EL (cell line): ENCODE measurements at places on chromosomes 12 and 14.
A peak's percentile ranks its signal among the peaks of the same experiment; 100 is the strongest.

- peak; percentile 37 for DNase-seq
Measured at GRCh38 chr12:52006726-52007157, at the start of gene TAMALIN. Gene TAMALIN, plus strand, starts transcription at chr12:52006946. Its CDS starts 74 bp downstream, at chr12:52007020.

DNA sequence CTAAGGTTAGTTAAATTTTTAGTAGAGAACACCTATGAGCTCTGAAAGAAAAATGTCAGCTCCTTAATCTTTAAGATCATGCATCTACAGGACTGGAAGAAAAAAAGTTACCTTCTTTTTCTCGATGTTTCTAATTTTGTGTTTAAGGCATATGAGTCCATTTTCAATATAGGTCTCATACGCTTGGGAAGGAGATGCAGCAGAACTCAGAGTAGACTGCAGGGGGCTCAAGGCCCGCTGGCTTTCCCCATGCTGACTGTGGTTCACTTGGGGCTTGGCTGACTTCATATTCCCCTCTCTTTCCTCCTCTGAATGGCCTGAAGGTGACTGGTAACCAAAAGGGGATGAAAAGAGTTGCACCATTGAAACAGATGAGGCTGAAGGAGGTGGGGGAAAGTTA is 1.5 kb downstream of the CAPRIN2 start:
- DNase-seq = peak; percentile 55

GRCh38 chr14:50352584-50352983 is 40.5 kb downstream of the DMAC2L start:
- DNase-seq = no peak

GRCh38 chr12:87231818-87232217 is 797.4 kb downstream of the C12orf50 start:
- no peak for DNase-seq

- no peak for DNase-seq
Measured at GRCh38 chr12:113436586-113436985, 14.4 kb downstream of the SDSL start.

- DNase-seq = no peak
Measured at GRCh38 chr14:103693515-103693914, 21.7 kb downstream of the XRCC3 start.

DNA sequence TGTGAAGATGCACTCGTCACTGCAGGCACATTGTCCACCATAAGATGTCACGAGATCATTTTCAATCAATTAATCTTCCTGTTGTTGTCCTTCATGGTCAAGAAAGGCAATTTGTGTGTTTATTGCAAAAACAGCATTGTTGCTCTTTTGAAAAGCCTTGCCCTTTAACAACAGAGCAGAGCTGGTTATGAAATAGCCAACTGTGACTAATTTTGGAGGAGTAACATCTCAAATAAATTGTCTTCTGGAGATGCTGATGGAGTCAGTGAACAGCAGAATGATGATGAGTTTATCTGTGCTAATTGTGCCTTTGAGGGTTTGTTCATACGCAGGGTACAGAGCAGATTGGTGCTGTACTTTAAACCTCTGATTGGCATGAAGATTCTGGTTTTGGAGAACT is 88.3 kb upstream of the E2F7 start:
- DNase-seq = no peak

DNA sequence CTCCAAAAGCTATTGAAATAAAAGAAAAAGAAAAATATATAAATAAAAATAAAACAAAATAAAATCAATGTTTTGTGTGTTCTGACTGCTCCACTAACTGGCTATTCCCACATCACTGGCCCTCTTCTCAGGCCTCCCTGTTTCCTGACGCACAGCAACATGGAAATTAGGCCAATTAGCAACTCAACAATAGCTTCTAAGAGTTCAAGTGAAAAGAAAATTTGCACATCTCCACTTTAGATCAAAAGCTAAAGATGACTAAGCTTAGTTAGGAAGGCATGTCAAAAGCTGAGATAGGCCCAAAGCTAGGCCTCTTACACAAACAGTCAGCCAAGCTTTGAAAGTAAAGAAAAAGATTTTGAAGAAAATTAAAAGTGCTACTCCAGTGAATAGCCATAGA is 200.8 kb downstream of the DUSP6 start:
- DNase-seq = no peak

DNA sequence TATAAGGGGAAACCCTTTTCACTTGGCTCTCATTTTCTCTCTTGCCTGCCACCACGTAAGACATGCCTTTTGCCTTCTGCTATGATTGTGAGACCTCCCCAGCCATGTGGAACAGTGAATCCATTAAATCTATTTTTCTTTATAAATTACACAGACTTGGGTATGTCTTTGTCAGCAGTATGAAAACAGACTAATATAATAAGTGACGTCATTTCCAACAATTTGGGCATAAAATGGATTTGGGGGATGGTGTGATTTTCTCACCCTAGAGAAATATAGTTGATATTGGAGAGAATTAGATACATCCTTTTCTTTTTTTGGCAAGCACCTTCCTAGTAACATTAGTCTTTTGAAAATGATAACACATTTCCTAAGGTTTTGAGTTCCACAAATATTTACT is 490.5 kb downstream of the TMEM132D start:
- DNase-seq = no peak

DNA sequence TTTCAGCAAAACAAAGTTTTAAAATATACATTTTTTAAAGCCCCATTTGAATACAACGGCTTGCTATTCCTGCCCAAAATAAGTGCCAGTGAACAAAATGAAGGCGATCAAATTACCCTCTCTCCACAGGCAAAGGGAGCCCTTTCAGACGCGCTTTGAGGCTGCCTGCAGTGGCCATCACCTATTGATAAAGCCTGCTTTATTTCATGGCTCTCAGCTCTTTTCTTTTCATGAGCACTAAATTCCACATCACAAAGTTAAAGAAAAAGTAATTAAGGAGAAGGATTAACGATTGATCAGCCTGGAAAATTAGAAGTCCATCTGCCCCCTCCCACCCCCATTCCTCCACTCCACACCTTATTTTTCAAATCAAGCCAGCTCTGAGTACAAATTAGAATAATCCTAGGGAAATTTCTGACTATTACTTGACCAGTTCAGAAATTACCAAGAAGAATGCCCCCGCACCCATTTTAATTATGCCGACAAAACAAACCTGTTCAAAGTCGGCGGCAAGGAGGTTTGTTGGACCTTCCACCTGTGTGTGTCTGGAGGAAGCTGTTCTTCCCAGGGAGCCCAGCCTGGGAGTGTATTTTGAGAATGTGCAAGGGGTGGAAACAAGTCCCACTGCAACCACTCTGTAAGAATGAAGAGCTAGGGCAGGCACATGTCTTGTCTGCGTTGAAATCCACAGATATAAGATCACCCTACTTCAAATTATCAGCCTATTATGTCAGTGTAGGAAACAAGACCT is 64.2 kb upstream of the RIC8B start:
- DNase-seq = no peak

- no peak for DNase-seq
Measured at GRCh38 chr14:103735022-103735421, 19.4 kb downstream of the ZFYVE21 start.

- DNase-seq = no peak
Measured at GRCh38 chr12:27672051-27672450, 24.2 kb upstream of the REP15 start.

GRCh38 chr14:68499451-68499850 is 293.4 kb downstream of the ZFP36L1 start:
- DNase-seq = no peak

DNA sequence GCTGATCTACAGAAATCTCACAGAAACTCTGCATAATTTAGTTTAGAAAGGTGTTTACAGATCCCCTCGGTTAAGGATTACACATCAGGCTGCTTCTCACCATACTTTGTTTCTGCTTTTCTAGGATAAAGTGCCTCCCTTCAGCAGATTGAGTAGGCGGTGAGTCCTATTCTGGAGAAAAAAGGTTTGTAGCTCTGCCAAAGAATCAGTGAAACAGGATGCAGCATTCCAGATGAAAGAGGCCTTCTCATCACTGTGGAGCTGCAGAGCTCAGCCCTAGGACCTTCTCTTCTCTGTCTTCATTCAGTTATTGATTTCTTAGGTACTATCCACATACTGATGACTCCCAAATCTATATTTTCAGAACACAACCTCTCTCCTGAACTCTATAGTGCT is 155.5 kb upstream of the KRR1 start:
- DNase-seq = peak; percentile 60

GRCh38 chr12:104484079-104484478 is 27.3 kb downstream of the CHST11 start:
- no peak for DNase-seq

DNA sequence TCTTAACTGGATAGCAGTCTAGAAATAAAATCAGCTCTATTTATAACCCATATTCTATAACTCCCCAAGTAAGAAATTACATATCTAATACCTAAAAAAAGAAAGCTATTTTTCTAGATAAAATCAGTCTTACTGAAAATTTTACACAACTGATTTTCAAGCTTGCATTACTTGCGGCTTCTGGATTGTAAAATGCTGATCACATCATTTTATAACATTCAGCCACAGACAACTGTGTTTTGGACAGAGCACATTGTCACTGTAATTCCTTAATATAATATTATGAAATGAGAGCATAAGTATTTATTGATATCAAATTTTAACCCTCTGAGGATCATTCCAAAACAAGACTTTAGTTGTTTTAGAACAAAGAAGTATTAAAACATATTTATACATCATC is 78.5 kb upstream of the ARID2 start:
- DNase-seq = no peak

- DNase-seq = no peak
Measured at GRCh38 chr12:121090586-121091514, 41.8 kb upstream of the P2RX7 start.

DNA sequence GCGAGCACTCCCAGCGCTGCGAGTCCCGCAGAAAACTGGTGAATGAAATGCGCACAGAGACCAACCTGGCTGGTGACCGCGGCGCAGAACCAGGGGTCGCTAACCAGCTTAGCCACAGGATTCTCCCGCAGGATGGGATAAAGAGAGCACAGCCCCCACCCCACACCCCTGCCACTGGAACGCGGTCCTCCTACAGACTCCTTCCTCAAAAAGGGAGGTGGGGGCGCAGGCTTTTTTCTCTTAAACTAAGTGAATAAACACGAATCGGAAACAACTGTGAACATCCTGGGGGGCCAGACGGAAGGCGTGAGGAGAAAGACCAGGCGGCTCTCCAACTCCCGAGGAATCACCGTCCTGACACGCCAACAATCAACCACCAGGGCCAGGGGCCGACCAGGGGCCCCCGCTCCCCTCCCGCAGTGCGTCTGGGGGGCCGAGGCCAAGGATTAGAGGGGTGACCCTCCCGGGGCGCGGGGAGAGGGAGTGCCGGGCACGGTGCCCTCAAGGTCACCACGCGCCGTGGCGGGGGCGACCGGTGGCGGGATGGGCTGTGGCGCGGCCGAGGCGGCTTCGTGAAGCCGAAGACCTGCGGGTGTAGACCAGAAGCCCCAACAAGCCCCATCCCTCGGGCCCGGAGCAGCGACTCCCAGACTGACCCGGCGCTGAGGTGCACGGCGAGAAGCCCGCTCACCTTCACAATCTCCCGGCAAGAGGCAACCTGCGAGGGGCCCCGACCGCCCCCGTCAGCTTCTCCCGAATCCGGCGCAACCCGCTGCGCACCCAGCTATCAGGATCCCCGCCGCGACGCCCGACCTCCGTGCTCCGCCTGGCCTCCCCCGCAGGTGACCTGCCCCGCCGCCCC is 704 bp downstream of the ATP2B1 start:
- peak; percentile 28 for DNase-seq

DNA sequence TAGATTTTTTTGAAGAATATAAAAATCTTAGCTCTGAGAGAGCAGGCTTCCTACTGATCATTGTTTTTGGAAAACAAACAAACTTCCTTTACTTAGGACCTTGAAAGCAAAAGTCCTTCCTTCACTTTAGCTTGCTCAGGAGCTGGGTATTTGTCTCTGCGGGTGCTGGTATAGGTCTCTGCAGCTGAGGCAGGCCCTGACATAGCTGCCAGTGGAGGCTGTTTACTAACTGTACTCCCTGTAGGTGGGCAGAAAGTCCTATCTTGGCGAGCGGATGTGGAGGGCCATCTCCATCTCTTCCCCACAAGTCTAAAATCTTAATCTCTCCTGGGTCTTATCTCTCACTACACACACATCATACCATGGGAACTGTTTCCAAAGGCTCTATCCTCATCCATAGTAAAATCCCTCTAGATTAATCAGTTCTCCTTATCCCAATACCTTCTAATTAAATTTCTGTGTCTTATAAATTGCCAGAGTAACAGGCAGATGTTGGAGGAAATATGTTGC is 4.1 kb upstream of the MIA2 start:
- no peak for DNase-seq

GRCh38 chr12:6613015-6613775 is 6.0 kb upstream of the CHD4 start:
- peak; percentile 85 for DNase-seq

DNA sequence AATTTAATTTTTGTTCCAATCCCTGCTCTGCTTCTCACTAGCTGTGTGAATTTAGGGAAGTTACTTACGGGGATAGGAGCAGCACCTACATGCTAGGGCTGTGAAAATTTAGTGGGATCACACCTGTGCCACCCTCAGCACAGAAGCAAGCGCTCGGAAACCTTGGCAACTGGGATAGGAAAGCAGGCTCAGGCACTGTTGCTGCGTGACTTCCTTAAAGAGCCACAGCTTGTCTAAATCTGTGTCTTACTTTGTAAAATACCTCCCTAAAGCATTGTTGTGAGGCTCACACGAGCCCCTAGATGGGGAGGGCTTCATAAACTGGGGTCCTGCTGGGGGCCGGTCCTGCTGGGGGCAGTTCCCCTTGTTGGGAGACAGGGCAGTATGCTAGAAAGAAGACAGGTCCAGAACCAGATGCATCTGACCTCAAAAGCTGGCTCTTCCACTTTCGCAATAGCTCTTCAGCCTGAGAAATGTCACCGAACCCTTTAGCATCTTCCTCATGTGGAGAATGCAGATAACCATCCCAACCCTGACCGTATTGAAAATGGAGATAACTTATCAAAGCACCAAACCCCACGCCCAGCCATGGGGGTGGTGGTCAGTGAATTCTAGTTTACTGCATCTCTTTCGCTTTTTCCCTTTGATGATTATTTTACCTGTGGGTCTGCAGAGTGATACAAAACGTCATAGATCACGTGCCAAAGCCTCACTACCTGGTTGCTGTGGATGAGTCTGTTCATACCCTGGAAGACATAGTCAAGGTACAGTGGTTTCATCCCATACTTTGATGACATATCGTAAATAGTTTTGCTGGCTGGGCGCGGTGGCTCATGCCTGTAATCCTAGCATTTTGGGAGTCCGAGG is 54.1 kb downstream of the AK7 start:
- DNase-seq = no peak

- DNase-seq = no peak
Measured at GRCh38 chr12:119673634-119674033, 5.7 kb downstream of the PRKAB1 start.

DNA sequence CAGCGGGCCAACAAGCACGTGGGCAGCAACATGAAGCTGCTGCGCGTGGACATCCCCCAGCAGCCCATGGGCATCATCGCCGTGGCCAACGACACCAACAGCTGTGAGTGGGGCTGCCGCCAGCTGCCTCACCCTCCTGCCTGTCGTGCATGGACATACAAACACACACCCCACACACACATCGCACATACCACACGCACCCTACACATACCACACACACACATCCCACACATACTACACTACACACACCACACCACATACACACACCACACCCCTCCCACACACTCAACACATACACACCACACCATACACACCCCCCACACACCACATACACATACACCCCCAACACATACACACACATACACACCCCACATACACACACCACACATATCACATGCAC is 25.2 kb upstream of the NXPH4 start:
- no peak for DNase-seq
